ENCODE measurements at places on chromosomes 1 and 21. TPM values are rescaled to one million over a fixed set of nuclear protein-coding genes. Genes with fewer than 3 reads are reported as not detected.
A peak's percentile ranks its signal among the peaks of the same experiment; 100 is the strongest.

DNA sequence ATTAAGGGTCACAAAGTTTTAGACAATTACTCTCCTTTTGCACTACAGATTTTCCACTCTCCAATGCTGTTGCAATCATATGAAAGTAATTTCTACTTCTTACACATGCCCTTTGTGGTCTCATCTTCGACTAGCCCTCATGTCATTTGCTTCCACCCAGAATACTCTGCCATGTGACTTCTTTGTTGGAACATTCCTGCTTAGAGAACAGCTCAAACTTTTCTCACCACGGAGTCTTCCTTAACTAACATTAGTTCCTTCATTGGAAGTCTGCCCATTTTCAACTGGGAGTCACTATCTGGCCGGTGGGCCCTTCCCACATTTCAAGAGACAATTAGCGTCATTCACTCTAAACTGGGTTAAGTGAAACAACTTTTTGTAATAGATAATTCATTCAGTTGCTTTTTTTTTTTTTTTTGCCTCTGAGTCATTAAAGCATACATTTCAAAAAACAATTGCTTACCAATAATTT, 142.6 kb upstream of the PALMD start:
- no peak for DNase-seq

DNA sequence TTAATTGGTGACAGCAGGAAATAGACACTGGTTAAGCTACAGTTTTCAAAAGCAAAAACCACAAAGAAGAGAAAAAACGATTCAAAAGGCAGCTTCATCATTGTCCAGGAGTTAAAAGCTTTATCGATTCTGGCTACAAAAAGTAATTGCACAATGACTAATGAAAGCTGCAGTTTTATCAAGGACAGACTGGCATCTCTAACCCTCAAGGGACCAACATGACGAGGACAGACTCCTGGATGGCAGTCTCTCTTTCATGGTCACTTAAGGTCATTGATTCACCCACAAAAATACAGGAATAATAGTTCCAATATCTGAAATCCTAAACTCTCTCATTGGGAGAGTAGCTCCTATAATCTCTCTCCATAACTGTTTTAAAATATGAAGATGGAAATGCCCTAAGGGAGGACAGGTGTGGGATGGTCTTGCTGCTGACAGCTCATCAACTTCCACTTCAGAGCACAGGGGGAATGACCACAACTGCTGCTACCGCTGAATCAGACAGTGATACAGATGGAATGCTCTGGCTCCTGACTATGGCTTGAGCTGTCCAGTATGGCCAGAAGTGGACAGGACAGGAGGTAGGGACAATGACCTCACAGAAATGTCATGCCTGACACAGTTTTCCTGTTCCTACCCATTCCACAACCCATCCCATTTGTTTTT, 17.4 kb upstream of the CPLANE2 start:
- no peak for DNase-seq

GRCh38 chr1:174911606-174912005, 88.1 kb upstream of the CACYBP start:
- no peak for DNase-seq

- no peak for DNase-seq
Measured at GRCh38 chr21:43609501-43610340, 49.6 kb downstream of the HSF2BP start.

- peak; percentile 88 for DNase-seq
Measured at GRCh38 chr1:21659099-21659923, 9.8 kb downstream of the RAP1GAP start.

- DNase-seq: no peak
Measured at GRCh38 chr1:171645553-171646248, 6.8 kb downstream of the MYOC start.

Gene MAGI3
- total RNA-seq: 17.6 TPM

Gene IL12RB2
- total RNA-seq: 0.36 TPM

Gene IL19
- total RNA-seq: not detected

Gene HSD3B1
- not detected for total RNA-seq

Gene KAZN
- total RNA-seq: 11.6 TPM

Gene FGR
- total RNA-seq: not detected

Gene SLC50A1
- total RNA-seq: 25.1 TPM

Gene RNF223
- not detected for total RNA-seq
